ENCODE measurements at places on chromosomes 2 and 18.

- no peaks in the 10 kb centered on the region for H3K27me3 ChIP-seq
- no peak overlapping the region for H3K27ac ChIP-seq
- DNase-seq, result no peak
- no peaks in the 10 kb centered on the region for H3K36me3 ChIP-seq
Measured at GRCh38 chr2:158297606-158298005, 158.9 kb downstream of the CCDC148 start.

GRCh38 chr2:105323111-105323510 is 6.4 kb downstream of the TGFBRAP1 start:
- no peaks in the 10 kb centered on the region for H3K27me3 ChIP-seq
- peaks cover 10% of the 10 kb centered on the region for H3K4me1 ChIP-seq
- DNase-seq, result no peak

- H3K27ac ChIP-seq, result no peak overlapping the region
- H3K4me1 ChIP-seq, result no peaks in the 10 kb centered on the region
- H3K27me3 ChIP-seq, result no peaks in the 10 kb centered on the region
Measured at GRCh38 chr2:240789501-240790369, 30.3 kb downstream of the KIF1A start.

- no peaks in the 10 kb centered on the region for H3K27me3 ChIP-seq
- no peak overlapping the region for H3K4me3 ChIP-seq
- H3K4me1 ChIP-seq, result no peaks in the 10 kb centered on the region
- H3K36me3 ChIP-seq, result no peaks in the 10 kb centered on the region
- no peak for DNase-seq
- no peak overlapping the region for H3K27ac ChIP-seq
Measured at GRCh38 chr2:217617616-217618022, 385.2 kb downstream of the TNS1 start.

DNA sequence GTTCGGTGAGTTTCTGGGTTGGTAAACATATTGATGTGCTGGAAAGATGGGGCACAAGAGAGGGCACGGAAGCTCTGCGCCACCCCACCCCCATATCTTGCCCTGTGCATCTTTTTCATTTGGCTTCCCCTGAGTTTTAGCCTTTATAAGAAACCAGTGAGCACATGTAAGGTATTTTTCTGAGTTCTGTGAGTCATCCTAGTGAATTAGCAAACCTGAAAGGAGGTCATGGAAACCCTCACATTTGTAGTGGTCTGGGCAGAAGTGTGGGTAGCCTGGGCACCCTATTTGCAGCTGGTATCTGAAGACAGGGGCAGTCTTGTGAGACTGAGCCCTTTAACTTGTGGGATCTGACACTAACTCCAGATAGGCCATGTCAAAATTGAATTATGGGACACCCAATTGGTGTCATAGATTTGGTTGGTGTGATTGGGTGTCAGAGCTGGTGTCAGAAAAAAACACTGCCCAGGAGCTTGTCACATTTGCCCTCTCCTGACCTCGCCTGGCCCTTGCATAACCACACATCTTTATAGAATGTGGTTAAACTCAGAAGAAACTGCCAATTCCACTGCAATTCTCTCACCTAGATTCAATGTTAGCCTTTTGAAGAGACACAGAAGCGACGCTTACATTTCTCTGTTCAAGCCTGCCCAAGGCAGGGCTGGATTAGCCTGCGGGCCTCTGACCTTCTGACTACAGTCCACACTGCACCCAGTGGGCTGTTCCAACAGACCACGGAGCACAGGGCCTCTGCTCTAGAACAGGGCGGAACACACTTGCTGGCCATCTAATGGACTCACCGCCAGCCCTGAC is 12.0 kb upstream of the GALM start:
- H3K4me1 ChIP-seq, result no peaks in the 10 kb centered on the region
- H3K27ac ChIP-seq, result no peak overlapping the region
- no peaks in the 10 kb centered on the region for H3K27me3 ChIP-seq
- no peak overlapping the region for H3K4me3 ChIP-seq
- no peak for DNase-seq

- DNase-seq, result no peak
- H3K27me3 ChIP-seq, result no peaks in the 10 kb centered on the region
- H3K4me1 ChIP-seq, result no peaks in the 10 kb centered on the region
- H3K4me3 ChIP-seq, result no peak overlapping the region
Measured at GRCh38 chr2:188979187-188980114, 5.3 kb downstream of the COL3A1 start.

DNA sequence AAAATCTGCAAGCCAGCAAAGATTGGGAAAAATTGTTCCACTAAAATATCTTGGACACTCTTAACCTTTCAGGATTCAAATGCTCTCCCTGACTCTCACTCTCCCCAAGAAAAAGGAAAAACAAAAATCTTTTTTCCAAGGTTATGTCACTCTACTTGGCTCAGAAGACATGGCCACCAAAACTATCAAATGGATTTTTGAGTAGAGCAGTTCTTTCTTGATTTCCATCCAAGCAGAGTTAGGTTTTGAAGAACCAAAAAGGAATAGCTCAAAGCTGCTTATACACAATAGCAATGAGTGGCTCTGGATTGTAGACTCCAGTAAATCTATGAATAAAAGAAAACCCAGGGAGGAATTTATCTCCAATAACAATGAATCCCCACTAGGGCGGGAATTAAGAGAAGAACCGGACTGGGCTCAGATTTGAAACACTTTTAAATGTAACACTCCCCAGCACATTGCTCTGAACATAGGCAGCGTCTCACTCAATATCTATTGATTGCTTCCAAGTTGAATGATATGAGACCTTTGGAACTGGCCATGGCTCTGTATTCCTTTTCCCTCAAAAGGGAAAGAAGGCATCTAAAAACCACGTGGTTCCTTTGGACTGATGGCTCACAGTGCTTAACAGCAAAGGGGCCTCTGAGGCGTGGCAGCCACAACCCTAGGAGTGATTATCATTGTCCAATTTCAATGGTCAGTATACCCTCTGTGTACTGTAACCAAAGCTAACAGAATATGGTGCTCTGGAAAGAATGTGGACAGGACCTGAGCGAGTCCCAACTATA is 68.3 kb downstream of the SPRED2 start:
- H3K4me1 ChIP-seq, result peaks cover 2% of the 10 kb centered on the region
- H3K27ac ChIP-seq, result no peak overlapping the region
- H3K4me3 ChIP-seq, result no peak overlapping the region
- H3K27me3 ChIP-seq, result no peaks in the 10 kb centered on the region
- no peaks in the 10 kb centered on the region for H3K36me3 ChIP-seq

GRCh38 chr2:21228041-21228895 is 104.5 kb downstream of the TDRD15 start:
- H3K4me3 ChIP-seq, result no peak overlapping the region
- no peak overlapping the region for H3K27ac ChIP-seq
- H3K4me1 ChIP-seq, result no peaks in the 10 kb centered on the region
- no peak for DNase-seq
- H3K27me3 ChIP-seq, result no peaks in the 10 kb centered on the region
- no peaks in the 10 kb centered on the region for H3K36me3 ChIP-seq

DNA sequence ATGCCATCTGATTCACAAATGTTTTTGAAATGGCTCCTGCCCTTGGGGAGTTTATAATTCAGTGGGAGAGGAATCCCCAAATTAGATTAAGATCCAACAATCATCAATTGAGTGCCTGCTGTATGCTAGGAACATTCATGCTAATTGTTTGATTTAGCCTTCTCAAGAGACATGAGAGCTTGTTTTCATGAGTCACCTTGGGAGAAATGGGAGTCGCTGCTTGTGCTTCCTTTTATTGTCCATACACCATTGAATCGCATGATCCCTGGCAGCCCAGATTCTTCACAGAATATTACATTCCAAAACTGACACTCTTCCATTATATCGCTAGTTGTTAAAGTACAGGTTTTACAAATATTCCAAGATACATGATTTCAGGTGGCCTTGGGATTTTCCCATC is 106.0 kb upstream of the MAP3K20 start:
- H3K4me1 ChIP-seq, result no peaks in the 10 kb centered on the region
- H3K36me3 ChIP-seq, result no peaks in the 10 kb centered on the region
- no peak overlapping the region for H3K27ac ChIP-seq
- no peak overlapping the region for H3K4me3 ChIP-seq
- DNase-seq, result no peak

- H3K36me3 ChIP-seq, result peaks cover 9% of the 10 kb centered on the region
- H3K4me3 ChIP-seq, result peak overlapping the region; percentile 95
- no peaks in the 10 kb centered on the region for H3K4me1 ChIP-seq
- H3K27me3 ChIP-seq, result no peaks in the 10 kb centered on the region
- no peak overlapping the region for H3K27ac ChIP-seq
Measured at GRCh38 chr2:60551240-60552077, 2.0 kb downstream of the BCL11A start.

- no peak for DNase-seq
- no peak overlapping the region for H3K27ac ChIP-seq
- no peak overlapping the region for H3K4me3 ChIP-seq
Measured at GRCh38 chr2:84793641-84794040, 87.2 kb downstream of the TRABD2A start.

DNA sequence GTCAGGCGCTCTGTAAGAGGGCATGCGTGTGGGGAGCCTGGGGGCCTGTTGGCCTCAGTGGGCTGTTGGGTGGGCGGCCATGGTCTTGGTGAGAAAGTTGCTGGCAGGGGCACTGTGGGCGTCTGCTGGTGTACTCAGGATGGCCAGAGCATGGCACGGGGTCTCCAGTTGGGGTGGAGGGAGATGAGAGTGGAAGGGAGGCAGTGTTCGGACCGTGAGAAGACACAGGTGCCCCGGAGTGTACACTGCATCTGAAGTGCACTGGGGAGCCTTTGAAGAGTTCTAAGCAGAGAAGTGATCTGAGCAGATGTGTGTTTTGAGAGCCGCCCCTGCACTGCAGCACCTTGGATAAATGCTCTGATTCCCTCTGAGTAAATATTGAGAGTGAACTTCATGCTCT is 150.8 kb downstream of the LDLRAD4 start:
- no peak overlapping the region for H3K27ac ChIP-seq
- H3K4me1 ChIP-seq, result peaks cover 5% of the 10 kb centered on the region
- H3K36me3 ChIP-seq, result no peaks in the 10 kb centered on the region
- no peak overlapping the region for H3K4me3 ChIP-seq
- no peaks in the 10 kb centered on the region for H3K27me3 ChIP-seq

DNA sequence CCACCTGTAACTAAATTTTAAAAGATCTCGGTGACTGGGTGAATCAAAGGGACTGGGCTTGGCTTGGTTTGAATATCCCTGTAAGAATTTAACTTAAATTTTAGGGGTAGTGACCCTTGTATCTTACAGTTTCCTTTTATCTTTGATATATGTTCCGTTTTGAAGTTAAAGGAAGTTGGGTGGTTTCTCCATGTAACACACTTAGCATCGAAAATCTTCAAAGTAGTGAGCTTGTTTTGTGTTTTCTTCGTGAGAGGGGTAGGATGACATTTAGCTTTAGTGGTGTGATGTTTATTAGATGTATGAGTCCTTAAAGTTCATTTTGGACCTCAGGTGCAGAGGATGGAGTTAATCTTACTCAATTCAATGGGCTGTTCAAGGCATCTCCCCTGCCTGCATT is 1.6 kb downstream of the WDR7 start:
- no peak overlapping the region for H3K4me3 ChIP-seq
- no peaks in the 10 kb centered on the region for H3K27me3 ChIP-seq

DNA sequence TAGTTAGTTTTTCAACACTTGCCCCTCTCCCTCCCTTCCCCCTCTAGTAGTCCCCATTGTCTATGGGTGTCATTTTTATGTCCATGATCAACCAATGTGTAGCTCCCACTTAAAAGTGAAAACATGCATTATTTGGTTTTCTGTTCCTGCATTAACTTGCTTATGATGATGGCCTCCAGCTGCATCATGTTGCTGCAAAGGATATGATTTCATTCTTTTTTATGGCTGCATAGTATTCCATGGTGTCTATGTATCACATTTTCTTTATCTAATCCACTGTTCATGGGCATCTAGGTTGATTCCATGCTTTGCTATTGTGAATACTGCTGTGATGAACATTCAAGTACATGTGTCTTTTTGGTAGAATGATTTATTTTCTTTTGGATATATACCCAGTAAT is 70.5 kb downstream of the PDE11A start:
- no peak for DNase-seq
- no peaks in the 10 kb centered on the region for H3K36me3 ChIP-seq
- H3K4me1 ChIP-seq, result no peaks in the 10 kb centered on the region
- H3K27me3 ChIP-seq, result no peaks in the 10 kb centered on the region
